ENCODE measurements at places on chromosomes 11 and 22. TPM values are rescaled to one million over a fixed set of nuclear protein-coding genes. Genes with fewer than 3 reads are reported as not detected.

- no peak for DNase-seq
Measured at GRCh38 chr11:20017320-20017719, 143.0 kb downstream of the DBX1 start.

- no peak for DNase-seq
Measured at GRCh38 chr11:131895865-131896264, 525.5 kb downstream of the NTM start.

Gene RASL10A
- total RNA-seq: 2.5 TPM

Gene TKFC
- total RNA-seq: 37.3 TPM

DNA sequence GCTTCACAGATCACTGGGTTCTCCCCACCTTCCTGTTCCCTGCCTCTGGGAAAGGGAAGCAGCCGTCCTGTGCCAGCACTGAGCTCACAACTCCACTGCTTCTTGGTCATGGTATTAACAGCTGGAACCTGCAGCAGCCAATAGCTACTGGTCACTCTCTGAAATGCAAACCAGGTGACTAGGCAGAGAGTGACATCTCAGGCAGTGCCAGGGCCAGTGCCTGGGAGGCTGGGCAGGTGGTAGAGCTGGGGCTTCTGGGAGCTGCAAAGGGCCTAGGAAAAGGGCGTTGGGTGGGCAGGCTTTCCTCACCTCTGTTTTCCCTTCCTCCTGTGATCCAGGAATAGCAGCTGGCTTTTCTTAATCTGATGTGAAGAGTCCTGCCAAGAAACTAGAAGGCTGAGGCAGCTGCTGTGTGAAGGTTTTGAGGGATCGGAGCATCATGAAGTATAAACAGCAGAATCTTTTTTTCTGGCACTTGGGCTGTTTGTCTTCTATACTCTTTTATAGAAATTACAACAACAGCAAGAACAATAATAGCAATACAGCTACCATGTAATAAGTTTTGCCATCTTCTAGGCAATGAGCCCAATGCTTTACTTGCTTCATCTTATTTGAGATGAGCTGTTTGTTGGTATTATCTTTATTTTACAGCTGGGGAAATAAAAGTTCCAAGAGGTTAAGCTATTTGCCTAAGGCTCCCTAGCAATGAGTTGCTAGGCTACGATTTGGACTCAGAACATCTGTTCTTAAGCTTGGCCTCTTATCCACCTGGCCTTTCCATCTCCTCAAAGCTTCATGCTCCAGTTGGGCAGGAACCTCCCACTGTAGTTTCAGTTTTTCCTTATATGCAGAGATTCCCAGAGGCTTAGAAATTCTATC, 22.0 kb upstream of the CD44 start:
- peak; percentile 84 for DNase-seq

Measured in myocyte (in vitro differentiated cells).